ENCODE measurements at places on chromosomes 6 and 20. TPM values are rescaled to one million over a fixed set of nuclear protein-coding genes. Genes with fewer than 3 reads are reported as not detected.

- H3K27me3 ChIP-seq = no peaks in the 10 kb centered on the region
- DNase-seq = no peak
- no peaks in the 10 kb centered on the region for H3K36me3 ChIP-seq
- H3K4me1 ChIP-seq = peaks cover 98% of the 10 kb centered on the region
- H3K4me3 ChIP-seq = peak overlapping the region; percentile 2
Observed at GRCh38 chr20:25199473-25200260, 4.2 kb downstream of the ENTPD6 start.

GRCh38 chr6:113960795-113961194, 10.2 kb downstream of the HDAC2 start:
- no peak overlapping the region for H3K4me3 ChIP-seq
- peaks cover 32% of the 10 kb centered on the region for H3K4me1 ChIP-seq
- no peak overlapping the region for H3K27ac ChIP-seq
- DNase-seq = no peak

- no peak overlapping the region for H3K27ac ChIP-seq
- peaks cover 17% of the 10 kb centered on the region for H3K27me3 ChIP-seq
- DNase-seq = no peak
- no peaks in the 10 kb centered on the region for H3K36me3 ChIP-seq
- peaks cover 7% of the 10 kb centered on the region for H3K4me1 ChIP-seq
Observed at GRCh38 chr20:19269737-19270340, 57.4 kb downstream of the SLC24A3 start.

DNA sequence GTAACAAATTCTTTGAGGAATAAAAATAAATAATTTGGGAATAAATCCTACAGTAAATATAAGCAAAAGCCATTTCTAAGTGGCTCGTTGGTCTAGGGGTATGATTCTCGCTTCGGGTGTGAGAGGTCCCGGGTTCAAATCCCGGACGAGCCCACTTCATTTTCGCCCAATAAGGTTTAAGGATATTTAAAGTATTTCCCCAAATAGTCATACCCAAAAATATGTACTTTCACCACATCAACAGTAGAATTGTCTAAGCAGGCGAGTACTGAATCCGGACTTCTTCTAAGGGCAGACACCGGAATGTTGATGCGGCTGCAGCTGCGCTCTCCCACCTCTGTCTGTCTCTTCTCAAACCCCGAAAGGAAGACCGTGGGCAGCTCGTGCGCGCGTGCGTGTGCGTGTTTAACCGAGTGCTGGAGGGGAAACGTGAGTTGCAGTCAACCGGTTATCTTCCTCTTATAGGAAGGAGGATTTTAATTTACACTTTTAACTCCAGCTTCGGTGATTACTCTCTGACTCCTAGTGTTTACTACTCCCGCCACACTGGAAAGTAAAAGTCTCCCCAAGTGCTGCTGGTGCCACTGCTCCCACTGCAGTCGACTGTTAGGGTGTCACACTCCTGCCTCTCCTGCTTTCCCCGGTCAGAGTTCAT, 155.7 kb upstream of the PRSS16 start:
- no peak for DNase-seq
- peak overlapping the region; percentile 39 for H3K4me3 ChIP-seq
- H3K27me3 ChIP-seq = peaks cover 100% of the 10 kb centered on the region
- no peaks in the 10 kb centered on the region for H3K36me3 ChIP-seq
- no peak overlapping the region for H3K27ac ChIP-seq

GRCh38 chr6:72683797-72684196, 61.9 kb downstream of the KCNQ5 start:
- DNase-seq = no peak
- no peaks in the 10 kb centered on the region for H3K4me1 ChIP-seq
- H3K27ac ChIP-seq = no peak overlapping the region
- no peak overlapping the region for H3K4me3 ChIP-seq

HLA-DQA1 gene
- total RNA-seq = 5.4 TPM

WFDC10B gene
- not detected for total RNA-seq

FOXC1 gene
- 7.1 TPM for total RNA-seq

FOXP4 gene
- total RNA-seq = 15.0 TPM

CTAGE9 gene
- not detected for total RNA-seq

RAMACL gene
- total RNA-seq = 0.77 TPM
